Astrocyte (in vitro differentiated cells and primary cell): ENCODE measurements at places on chromosomes 6 and 20. TPM values are rescaled to one million over a fixed set of nuclear protein-coding genes. Genes with fewer than 3 reads are reported as not detected.

Gene GSTA2
- total RNA-seq, result not detected in 2 replicates

Gene RAD21L1
- 0.34 TPM in 1 of 2 replicates, not detected in the other for total RNA-seq

Gene RIPOR2
- 0.29 and 0.95 TPM in 2 replicates for total RNA-seq

Gene ENPP3
- 0.19 TPM in 1 of 2 replicates, not detected in the other for total RNA-seq

Gene TRIM15
- total RNA-seq, result not detected in 2 replicates

GRCh38 chr6:161261816-161262215 is 12.0 kb downstream of the AGPAT4 start:
- no peak for DNase-seq

DNA sequence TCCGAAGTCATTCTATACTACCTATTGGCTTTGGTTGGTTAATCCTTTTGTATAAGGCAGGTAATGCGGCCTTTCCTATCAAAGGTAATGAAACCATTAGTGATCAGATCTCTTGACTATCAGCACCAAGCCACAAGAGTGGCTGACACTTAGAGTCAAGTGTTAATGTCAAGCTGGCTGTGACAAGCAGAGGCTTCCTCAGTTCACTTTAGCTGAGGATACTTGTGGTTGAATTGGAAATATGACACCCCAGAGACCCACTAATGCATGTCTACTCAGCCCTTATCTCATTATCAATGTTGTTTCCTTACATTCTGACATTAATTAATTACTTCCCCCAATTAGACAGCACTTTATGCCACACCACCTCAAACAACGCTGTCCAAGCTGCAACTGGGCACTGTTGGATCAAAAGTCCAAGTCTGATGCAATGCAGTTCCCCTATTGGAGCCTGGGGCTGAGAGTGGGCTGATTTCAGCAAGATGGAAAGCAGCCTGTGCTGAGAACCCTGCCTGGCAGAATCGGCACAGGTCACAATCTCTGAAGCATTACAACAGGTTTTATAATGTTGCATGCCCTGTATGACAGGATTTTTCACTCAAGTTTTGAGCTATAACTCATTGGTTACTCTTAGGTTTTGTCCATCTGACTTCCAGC is 273.5 kb downstream of the COL12A1 start:
- peak; percentile 18 for DNase-seq

DNA sequence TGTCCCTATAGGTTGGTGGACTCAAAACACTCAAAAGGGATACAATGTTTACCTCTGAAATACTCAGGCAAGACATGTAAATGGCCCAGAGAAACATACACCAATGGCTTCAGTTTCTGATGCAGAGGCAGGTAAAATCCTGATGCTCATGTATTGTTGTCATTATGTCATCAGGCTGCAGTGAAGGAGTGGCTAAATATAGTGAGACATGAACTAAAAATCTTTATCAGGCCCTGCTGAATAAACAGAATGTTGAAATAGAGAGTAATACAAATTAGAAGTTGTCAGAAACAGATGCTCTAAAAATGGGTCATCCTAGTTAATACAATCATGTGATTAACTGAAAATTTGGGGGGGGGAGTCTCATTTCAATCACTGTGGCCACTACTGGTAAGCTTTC is 20.4 kb downstream of the PTPRK start:
- no peak for DNase-seq

DNA sequence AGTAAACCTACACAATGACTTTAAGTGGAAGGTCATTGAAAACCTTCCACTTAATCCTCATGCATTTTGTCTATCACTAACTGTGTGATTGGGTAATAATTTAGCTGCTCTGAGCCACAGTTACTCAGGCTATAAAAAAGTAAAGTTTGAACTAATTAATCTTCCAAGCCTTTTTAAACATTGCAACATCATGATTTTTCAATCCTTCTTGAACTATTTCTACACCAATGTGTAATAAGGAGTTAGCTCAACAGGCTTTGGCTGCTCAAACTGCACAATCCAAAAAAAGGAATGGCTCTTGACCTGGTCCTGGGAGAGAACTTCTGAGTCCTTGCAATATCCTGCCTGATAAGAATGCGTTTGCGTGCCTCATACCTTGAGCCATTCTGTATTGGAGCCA is 34.8 kb upstream of the FILIP1 start:
- DNase-seq, result peak; percentile 6

DNA sequence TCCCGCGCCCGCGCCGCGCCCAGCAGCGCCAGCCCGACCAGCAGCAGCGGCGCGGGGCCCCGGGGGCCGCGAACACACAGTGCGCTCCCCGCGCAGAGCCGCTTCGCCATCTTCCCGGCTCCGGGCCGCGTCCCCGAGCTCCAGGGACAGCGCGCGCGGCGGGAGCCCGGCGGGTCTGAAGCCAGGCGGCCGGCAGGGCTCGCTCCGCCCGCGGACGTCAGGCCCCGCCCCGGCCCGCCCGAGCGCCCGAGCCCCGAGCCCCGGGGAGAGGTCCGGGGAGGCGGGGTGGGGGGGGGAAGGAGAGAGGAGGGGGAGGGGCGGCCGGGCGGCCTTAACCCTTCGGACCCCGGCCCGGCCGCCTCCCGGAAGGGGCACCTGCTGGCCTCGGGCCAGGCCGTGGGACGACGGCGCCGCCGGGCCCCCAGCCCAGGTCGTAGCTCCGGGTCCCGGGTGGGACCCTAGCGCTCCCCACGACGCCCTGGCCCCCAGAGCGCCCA is at the start of gene LAMA5:
Gene LAMA5, minus strand, starts transcription at position 177 of the 497 bp plus-strand sequence. Its CDS starts 67 bp downstream, at position 110.
- DNase-seq, result no peak

DNA sequence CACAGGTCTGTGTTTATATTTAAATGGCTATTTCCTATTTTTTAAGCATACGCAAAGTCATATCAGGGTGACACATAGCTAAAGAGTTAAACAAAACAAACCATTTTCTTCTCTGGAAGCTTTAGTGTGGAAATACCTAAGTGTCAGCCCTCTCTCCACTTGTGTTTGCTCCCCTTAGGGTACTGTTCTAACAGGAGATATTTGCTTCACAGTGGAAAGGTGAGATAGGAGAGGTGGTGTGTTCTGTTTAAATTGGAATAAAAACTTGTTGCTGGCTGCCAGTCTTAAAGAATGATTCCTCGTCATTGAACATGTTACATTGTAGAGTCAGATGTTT is 18.9 kb downstream of the PHACTR2 start:
- no peak for DNase-seq

DNA sequence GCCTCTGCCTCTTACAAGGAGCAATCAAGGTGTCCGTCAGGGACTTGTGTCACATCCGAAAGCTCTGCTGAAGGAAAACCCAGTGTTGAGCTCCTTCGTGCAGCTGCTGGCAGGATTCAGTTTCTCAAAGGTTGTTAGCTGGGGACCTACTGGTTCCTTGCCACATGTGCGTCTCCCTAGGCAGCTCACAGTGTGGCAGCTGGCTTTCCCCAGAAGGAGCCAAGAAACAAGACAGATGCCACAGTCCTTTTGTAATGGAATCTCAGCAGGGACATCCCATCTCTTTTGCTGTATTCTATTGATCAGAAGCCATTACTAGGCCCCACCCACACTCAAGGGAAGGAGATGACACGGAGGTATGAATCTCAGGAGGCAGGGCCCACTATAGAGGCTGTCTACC is 488.8 kb downstream of the CD83 start:
- no peak for DNase-seq

DNA sequence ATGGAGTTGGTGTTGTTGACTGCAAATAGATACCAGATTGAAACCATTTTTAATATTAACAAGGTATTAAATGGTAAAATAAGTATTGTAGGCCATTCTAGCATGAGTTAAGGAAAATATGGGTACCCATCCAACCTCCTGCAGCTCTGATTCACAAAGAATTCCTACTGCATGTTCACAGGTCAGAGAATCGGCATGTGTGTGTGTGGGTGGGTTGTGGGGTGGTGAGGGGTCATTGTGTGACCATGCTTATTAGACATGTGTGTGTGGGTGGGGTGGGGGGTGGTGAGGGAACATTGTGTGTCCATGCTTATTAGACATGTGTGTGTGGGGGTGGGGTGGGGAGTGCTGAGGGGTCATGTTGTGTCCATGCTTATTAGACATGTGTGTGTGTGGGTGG is 3.2 kb downstream of the IYD start:
- DNase-seq, result peak; percentile 46

GRCh38 chr20:63536997-63537524 is at the start of gene PTK6:
Gene PTK6 (minus strand): TSS chr20:63537376. CDS start chr20:63537314, 62 bp downstream.
- no peak for DNase-seq

GRCh38 chr20:6473197-6473596 is 294.3 kb upstream of the BMP2 start:
- DNase-seq, result peak; percentile 12
